ELF-1 (cell line): ENCODE measurements at places on chromosomes 1 and 21.

DNA sequence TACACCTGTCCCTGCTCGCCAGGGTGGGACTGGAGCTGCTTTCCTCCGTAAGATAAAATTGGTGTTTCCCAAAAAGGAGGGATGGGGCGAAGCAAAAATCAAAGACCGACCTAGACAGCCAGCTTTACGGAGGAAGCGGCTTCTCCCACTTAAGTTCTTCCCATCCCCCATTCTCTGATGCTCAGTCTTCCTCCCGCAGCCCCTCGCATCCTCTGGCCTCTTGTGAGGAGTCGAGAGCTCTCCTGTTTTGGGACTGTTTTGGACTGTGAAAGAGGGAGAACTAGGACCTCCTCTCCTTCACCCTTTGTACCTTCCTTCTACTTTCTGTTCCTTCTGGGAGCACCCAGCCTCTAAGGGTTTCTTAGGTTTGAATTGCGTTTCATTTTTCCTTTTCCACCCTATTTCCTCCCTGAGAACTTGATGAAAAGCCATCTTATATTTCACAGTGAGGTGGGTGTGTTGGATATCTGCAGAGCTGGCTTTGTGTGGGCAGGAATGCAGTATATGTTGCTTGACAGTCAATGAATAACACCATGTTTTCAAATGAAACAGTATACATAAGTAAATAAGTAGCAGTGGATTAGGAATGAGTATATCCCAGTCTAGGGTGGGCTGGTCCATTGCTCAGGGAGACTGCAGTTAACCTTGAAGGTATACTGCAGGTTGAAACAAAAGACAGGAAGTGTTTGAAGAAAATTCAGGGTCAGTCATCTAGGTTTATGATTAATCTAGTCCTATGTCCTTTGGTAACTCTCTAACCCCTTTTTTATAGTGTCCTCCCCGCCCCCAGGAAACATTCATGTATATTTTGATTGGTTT, 848 bp downstream of the CTTNBP2NL start:
- peak; percentile 34 for DNase-seq

- DNase-seq = no peak
These were observed 141.6 kb downstream of the MIS18A start for GRCh38 chr21:32137266-32137665.

GRCh38 chr1:30089024-30089430, 634.4 kb downstream of the MATN1 start:
- no peak for DNase-seq

DNA sequence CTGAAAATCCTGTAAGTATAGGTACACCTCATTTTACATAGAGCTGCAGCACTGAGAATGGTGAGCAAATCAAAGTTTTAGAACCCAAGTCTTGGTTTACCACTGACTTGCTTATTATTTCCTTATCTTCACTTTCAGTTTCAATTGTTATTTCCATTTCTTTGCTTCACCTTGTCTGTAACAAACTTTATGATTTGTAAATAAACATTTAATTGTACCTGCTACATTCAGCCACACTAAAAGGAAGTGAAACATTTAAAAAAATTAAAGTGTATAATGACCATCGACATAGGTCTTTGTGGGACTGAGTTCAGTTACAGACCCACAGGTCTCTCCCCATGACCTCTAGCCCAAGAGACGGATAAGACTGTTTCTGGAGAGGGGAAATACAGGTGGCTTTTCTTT, 34.4 kb downstream of the LGR6 start:
- DNase-seq = no peak

DNA sequence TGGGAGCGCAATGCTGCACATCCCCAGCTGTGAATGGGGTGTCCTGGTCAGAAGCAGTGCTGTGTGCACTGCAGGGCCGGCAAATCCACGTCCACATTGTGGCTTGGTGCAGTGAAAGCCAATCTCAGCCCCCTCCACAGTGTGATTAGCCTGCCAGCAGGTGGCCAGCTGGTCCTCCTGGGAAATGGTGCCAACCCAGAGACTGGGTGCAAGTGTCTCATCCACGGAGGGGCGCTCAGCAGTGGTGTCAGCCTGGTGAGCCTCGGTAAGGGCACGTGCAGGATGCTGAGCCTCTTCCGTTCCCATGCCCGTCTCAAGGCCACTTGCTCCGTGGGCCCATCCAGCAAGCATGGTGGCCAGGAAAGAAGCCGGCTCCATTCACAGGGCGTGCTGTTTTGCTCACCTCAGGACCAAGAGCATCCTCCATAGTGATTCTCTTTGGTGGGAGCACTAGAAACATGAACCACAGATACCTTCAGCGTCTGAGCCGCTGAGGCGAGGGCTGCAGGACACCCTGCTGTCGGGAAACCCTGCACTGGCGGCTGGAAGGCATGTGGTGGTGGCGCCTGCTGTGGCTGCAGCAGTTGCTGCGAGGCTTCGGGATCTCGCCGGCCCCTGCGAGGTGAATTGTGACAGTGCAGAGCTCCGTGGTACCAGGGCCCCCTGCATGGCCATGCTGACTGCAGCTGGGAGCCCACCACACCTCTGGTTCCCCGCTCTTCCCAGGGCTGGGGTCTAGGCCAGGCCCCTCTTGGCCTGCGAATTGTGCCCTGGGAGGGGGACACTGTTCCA, 2.0 kb upstream of the SMYD3 start:
- peak; percentile 5 for DNase-seq

GRCh38 chr1:179094818-179095217, 12.9 kb downstream of the TOR3A start:
- DNase-seq = peak; percentile 28

GRCh38 chr21:29384683-29385359, 86.1 kb downstream of the BACH1 start:
- no peak for DNase-seq

GRCh38 chr1:183922197-183922596, 115.3 kb downstream of the COLGALT2 start:
- DNase-seq = peak; percentile 8

DNA sequence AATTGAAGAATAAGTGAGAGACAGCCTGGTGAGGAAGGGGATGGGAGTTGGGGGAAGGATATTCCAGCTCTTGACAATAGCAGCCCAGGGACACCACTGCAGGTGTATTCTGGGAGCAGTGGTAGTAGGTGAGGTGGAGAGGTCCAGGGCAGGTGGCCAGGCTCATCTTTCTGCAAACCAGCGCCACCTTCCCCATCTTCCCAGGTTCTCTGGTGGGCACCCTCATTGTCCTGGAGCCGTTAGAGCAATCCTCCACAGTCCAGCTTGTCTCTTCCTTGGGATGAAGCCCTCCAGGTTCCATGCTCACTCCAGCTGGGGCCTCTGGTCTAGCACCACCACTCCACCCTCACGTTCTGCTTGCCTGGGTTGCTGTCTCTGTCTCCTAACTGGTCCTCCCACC, 97.0 kb downstream of the IER5 start:
- no peak for DNase-seq

DNA sequence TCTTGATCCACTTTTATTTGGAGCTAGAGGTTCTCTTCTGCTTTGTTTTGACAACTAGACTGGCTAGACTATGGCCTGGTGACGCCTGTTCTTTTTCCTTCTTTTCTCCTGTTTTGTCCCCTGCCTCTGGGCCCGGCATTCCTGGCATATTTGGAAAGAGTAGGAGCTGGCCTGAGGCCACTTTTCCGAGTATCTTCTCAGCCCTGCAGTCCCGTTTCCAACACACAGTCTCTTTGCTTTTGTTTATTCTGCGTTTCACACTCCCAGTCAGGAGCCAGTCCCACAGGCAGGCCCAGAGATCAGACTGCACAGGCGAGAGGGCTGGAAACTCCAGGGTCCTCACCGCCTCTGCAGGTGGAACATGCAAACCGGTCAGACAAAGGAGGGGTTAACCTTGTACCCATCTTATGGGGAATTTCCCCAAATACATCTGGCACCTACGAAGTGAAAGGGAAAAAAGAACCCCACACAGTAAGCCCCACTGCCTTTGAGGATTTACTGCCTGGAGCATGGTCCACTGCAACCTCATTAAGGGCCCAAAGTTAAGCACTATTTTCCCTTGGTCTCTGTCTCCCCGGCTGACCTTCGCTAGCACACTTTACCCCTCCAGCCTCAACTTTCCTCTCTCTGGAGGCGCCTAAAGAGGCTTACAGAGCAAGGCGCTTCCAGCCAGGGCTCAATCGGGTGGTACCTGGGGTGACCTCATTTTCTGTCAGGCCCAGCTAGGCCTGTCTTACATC, 141.1 kb downstream of the TOMM20 start:
- peak; percentile 98 for DNase-seq

DNA sequence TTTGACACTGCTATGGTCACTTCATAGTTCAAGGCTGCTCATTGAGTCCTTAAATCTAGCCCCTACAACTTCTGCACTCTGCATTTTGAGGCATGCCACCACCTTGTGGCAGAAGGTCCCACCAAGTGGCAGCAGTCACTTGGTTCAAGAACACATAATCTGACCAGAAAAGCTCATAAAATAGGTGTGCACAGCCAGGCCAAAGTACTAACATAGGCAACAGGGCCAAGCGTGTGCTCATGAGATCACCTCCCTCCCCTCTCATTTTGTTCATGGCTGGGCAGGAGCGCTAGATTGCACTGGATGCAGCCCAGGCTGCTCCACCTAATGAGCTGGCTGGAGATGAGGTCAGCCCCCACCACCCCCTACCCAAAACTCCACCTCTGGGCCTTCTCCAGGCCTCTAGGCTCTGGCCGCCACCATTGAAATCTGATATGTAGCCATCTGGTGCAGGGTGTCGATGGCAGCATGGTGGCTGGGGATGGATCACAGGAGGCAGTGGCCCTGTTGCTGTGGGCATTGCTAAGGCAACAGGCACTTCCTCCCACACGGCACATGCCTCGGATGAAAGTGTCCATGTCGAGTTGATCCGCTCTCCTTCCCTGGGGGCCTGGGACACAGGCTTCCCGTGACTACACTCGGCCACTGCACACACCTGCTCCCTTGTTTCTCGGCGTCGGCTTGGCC, 193.2 kb downstream of the TRABD2B start:
- peak; percentile 56 for DNase-seq

GRCh38 chr1:19462781-19463503, 22.4 kb downstream of the CAPZB start:
- DNase-seq = no peak

DNA sequence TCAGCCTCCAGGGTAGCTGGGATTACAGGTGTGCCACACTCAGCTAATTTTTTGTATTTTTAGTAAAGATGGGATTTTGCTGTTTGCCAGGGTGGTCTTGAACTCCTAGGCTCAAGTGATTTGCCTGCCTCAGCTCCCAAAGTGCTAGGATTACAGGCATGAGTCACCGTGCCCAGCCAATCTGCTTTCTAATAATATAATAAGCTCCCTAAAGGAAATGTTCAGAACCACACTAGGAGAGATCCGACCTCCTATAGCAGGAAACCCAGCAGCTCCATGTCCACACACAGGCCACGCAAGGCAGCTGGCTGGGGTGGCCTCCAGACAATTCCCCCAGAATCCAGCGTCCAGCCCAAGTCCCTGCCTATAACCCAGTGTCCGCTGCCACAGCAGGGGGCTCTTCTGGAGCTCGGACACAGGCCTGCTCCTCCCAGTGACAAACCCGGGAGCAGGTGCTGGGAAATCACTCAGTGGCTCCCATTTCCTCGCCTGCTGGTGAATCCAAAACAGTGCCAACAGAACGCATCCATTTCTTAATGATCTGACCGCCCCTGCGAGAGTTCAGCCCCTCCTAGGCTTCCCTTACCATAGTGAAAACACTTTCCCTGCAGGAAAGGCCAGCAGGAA, 7.5 kb downstream of the RIPK4 start:
- peak; percentile 39 for DNase-seq

DNA sequence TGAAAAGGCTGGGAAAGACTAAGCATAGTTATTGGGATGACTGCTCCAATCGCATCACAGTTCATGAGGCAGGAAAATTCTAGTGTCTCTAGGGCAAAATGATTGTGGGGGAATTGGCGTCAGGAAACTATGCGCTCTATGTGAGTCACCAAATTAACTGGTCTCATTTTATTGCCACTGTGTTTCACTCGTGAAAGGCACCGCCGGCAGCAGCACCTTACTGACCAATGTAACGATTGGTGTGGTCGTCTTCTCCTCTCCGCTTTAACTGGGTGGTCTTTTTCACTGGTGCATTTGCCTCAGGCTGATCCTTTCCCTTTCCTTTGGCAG, 83.5 kb downstream of the SPAG17 start:
- DNase-seq = no peak

DNA sequence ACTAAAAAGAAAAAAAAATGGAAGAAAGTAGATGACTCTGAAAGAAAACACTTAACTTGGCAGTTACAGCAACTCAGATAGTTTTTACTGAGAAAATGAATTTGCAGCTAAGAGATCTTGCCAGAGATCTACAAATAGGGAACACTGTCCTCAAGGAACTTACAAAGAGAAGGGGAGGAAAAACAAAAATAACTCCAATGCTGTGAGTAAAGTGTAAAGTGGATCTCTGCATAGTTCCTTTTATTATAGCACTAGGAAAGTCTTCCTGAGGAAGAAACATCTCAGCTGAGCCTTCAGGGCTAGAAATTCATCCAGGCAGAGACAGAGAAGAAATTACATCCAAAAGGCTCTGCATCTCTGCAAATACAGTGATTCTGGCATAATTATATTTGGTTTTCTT, 3.9 kb downstream of the CD1B start:
- DNase-seq = no peak

- peak; percentile 20 for DNase-seq
These were observed 119.8 kb upstream of the KCNJ6 start for GRCh38 chr21:38036016-38036415.

- DNase-seq = no peak
These were observed 38.5 kb downstream of the MRPL37 start for GRCh38 chr1:54238353-54239034.

GRCh38 chr1:42228938-42229337, 64.4 kb upstream of the GUCA2A start:
- no peak for DNase-seq

GRCh38 chr1:83619170-83619896, 379.6 kb downstream of the TTLL7 start:
- DNase-seq = no peak

- no peak for DNase-seq
These were observed 569.0 kb downstream of the PTPRU start for GRCh38 chr1:29805122-29805895.

DNA sequence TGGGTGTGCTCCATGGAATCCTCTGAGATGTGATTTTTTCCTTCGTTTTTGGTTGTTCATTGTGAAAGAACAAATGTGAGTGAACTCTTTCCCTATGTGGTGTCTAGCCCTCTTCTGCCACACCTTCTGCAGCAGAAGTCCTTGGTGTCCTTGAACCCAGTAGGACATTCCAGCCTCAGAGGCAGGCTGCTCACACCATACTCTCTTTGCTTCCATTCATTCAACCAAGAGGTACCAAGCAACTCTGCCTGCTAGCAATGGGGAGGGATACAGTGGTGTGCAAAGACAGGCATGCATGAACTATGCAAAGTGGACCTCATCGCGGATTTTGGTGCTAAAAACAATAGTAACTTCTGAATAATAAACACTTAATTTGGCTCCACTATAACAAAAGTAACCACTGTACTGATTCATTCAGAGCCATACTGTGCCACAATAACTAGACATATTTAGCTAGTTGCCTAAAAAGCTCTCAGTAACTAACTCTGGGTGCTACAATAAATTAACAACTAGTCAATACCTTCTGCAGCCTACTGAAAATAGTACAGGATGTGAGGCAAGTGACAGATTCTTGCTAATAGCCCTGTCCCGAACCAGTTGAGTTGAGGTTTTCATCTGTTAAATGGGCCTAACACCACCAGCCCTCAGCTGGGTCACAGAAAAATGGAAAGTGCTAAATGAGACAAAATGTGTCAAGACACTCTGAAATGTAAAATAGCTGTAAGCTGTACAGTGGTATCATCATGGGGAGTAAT, 155.4 kb downstream of the SLC45A1 start:
- no peak for DNase-seq

GRCh38 chr1:216422821-216423520, at the start of gene USH2A:
Gene USH2A (minus strand): TSS chr1:216423448. CDS start chr1:216422336, 1,112 bp downstream.
- no peak for DNase-seq
